ENCODE measurements at places on chromosomes 1 and 21.

- DNase-seq: no peak
Measured at GRCh38 chr21:46666941-46667740, 31.7 kb downstream of the PRMT2 start.

- no peak for DNase-seq
Measured at GRCh38 chr1:168921629-168922028, 184.9 kb upstream of the ATP1B1 start.

DNA sequence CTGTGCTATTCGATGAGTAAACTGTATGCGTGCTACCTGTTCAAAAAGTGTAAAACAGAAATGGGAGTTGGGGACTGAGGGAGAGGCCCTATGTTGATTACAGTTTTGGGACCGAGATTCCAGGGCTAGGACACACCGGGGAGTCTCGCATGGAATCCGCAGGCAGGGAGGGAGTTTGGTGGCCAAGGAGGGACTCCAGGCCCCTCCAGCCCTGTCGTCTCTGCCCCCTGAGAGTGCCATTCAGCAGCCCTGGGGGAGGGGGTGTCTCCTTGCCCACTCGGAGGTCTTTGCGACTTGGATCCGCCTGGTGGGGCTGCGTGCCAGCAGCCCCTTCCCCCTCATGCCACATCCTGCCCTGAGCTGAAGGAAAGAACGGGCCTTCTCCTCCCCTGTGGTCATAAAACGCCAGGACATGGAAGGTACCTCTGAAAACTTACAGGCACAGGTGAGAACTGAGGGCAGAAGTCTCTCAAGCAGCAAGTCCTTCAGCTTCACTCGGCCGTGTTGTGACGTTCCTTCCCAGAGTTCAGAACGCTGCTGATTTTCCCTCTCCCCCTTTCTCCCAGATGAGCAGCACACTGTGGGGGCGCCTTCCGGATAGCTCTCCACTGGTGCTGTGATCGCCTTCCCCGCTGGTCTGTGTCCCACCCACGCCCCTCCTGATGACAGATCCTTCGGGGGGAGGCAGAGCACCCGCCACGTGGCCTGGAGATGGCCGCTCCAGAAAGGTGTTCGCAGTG lies 141.4 kb downstream of the PEX14 start:
- DNase-seq: no peak

DNA sequence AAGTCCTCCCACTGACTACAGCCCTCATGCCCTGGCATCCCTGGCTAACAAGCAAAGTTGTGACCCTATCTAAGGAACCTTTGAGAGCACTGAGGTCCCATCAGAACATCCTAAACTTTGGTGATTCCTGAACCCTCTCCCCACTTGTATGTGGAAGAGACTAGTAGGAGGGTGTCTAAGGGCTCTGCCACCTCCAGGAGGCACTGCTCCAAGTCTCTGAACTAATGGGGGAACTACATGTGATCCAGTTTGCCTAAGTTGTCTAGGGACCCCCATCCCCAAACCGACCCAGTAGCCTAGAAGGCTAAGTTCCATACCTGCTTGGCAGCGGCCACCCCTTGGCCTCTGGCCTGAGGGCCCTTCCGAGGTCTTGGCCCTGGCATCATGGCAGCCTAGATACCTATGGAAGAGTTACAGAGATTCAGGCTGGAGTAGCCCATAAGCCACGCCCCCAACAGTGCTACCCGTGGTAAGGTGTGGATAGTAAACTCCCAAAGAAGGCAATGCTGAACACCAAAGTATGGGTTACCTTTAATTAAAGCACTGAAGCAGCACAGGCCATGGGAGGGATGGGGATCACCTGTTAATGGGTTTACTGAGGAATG lies 1.7 kb downstream of the CC2D1B start:
- no peak for DNase-seq

GRCh38 chr1:160645386-160646130 lies 1.3 kb downstream of the SLAMF1 start:
- no peak for DNase-seq

DNA sequence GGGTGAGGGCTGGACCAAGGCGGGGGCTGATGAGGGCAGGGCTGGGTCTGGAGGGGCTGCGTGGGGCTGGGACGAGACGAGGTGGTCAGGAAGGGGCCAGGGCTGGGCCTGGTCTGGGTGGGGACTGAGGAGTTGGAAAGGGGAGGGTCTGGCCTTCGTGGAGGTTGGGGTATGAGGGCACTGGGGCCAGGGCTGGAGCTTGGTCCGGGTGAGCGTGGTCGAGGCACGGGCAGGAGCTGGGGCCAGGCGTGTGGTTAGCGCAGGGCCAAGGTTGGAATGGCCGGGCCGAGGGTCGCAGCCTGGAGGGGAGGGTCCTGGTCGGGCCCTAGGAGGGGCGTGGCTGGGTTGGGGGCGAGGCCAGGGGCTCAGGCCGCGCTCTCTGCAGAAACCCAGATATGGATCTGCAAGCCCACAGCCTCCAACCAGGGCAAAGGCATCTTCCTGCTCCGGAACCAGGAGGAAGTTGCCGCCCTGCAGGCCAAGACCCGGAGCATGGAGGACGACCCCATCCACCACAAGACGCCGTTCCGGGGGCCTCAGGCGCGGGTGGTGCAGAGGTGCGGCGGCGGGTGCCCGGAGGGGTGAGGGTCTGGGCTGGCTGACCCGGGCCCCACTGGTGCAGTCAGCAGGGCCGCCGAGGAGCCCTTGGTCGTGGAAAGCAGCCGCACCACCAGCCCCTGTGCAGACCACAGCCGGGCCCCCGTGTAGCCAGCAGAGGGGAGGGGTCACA lies 9.0 kb downstream of the TTLL10 start:
- DNase-seq: no peak

DNA sequence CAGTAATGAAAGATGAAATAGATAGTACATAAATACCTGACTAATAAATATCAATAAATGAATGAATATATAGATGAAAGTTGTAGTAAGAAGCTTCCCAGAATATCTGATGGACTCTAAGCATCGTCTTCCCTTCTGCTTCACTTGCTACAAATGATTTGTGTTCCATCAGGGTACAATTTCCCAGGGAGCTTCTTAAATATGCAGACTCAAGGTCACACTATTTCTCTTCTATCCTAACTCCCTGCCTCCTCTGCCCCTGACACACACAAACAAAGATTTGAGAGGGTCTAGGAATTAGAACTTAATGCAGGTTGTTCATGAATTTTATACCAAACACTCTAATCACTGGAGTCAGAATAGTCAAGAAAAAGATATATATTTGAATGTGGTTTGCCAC lies 415.9 kb upstream of the TMPRSS15 start:
- no peak for DNase-seq

GRCh38 chr1:92662048-92662447 lies 122.9 kb downstream of the EVI5 start:
- no peak for DNase-seq

DNA sequence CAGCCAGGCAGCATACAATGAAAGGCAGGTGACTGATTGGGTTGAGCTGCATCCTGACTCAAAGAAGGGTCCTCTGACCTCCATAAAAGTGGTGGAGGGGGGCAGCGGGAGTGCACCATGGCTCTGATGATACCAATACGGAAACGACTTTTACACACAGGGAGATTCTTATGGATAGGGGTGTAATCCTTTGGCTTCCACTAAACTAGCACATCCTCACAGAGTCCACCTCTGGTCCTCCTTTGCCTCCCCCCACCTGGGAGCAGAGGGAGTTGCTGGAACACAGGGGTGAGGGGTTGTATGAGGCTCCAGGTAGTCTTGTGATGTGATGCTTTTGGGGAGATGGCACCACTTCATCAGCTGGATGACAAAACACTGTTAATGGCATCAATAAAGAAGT lies 361.0 kb downstream of the BARHL2 start:
- DNase-seq: no peak

GRCh38 chr21:34836103-34836932 lies 167.5 kb downstream of the CLIC6 start:
- peak; percentile 67 for DNase-seq

- no peak for DNase-seq
Measured at GRCh38 chr1:31564606-31564989, 11.7 kb upstream of the TINAGL1 start.

DNA sequence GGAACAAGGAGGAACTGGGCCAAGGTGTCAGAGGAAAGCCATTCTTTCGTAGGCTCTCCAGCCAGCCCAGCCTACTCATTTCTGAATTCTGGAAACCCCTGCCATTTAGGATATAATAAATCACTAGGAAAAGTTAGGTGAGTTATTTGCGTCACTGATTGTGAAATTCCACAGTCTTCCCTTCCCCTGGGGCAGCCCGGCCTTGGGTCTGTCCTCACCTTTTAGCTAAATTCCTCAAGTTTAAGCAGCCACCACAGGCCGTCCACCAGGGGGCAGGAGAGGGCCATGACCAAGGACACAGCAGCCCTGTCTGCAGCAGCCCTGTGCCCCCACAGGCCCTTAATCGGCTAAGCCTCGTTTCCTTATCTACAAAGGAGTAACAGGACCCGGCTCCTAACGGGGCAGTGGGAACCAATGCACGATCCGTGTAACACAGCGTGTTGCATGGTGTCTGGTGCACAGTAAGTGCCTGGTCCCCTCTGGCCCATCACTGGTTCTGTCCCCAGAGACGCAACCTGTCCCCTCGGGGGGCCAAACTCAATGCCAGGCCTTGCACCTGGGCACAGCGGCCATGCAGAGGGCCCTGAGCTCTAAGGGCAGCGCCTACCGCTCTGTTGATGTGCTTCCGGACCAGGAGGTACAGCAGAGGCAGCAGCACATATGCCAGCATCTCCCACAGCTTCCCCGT lies 18.1 kb downstream of the GPR157 start:
- DNase-seq: peak; percentile 80

GRCh38 chr1:62012836-62013235 lies 181.8 kb upstream of the L1TD1 start:
- no peak for DNase-seq

DNA sequence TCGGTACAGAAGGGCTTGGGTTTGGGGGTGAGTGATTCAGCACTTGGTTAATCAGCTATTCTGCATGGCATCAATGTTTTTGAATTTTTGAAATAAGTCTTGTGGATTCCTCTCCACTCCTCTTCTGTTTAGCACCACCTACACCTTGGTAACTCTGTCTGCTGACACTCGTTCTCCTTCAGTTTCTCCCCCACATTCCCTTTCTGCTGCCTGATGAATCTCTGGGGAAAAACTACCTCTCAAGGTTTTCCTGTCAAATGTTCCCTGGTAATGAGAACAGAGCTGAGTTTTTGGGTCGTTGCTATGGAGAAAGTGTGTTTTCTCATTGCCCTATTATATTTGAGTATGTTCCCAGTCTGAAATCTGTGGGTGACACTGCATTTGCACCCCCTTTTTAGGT lies 108.2 kb downstream of the GABPA start:
- no peak for DNase-seq

DNA sequence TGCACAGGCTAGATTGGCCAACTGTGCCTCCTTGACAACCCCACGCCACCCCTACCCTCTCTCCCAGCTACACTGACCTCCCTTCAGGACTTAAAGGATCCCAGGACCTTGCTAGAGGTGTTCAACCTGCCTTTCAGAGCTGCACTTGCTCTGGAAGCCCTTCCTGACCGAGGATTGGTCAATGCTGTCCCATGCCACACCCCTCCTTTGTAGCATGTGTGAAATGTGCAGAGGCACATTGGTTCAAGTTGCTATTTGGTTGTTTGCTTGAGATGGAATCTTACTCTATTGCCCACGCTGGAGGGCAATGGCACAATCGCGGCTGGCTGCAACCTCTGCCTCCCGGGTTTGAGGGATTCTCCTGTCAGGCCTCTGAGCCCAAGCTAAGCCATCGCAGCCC lies 21.8 kb downstream of the ACTA1 start:
- DNase-seq: no peak

DNA sequence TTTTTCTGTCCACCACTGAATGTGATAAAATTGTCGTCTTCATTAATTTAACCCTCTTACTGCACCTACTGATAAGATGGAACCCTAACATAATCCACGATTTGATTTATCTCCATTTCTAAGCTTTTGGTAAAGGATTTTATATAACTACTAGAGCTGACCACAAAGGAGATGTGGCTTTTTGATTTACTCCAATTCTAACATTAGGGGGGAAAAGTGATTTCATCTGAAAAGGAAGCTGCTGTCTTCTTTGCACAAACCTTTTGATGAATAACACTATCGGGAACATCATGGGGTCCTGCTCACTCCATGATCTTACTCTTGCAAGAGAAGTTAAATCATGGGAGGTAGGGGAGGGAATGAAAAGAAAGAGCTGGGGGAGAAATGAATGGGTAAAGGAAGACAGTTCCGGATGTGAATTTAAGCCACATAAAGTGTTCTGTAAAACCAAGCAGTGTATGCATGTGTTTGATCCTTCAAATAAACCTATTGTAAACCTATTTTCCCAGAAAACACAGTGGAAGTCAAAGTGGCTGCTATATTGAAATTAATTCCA lies 161.8 kb downstream of the GABPA start:
- no peak for DNase-seq

DNA sequence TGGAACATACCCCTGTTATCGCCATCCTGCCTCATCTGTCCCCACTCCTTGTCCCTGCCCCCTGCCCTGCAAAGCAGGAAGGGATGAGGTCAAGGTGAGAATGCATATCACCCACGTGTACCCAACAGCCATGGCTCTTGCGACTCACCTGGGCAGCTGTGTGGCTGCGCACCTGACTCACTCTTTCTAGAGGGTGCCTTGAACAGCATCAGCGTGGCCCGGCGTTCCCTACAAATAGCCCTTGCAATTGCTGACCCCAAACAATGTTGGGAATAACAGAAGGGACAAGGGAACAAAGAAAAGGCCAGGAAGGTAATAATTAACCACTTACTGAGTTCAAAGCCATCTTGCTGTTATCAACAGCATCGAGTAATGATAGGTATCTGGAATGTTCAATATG lies 10.2 kb downstream of the TMPRSS2 start:
- DNase-seq: no peak

GRCh38 chr21:32795802-32796559 lies 24.4 kb upstream of the PAXBP1 start:
- no peak for DNase-seq

DNA sequence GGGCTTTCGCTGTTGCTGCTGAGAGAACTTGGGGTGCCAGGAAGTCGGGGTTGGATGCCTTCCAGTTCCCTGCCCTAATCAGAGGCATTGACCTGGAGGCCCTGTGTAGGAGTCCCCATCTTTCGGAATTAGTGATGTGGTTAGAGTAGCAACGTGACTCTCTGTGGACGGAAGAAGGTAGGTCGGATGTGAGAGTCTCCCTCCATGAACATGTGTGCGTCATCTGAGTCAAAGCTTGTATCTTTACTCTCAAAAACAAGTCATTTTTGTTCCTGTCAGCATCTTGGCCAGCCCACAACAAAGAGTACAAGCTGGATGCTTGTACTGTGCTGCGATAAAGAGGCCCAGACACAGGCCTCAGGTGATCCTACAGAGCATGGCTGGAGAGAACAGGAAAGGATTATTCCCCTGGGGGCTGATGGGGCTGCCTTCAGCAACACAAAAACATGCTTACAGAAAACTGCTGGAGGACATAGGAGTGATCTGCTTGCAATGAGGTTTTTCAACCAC lies 31.0 kb upstream of the IL10 start:
- peak; percentile 85 for DNase-seq

- no peak for DNase-seq
Measured at GRCh38 chr1:211695135-211695816, 19.9 kb upstream of the NEK2 start.

DNA sequence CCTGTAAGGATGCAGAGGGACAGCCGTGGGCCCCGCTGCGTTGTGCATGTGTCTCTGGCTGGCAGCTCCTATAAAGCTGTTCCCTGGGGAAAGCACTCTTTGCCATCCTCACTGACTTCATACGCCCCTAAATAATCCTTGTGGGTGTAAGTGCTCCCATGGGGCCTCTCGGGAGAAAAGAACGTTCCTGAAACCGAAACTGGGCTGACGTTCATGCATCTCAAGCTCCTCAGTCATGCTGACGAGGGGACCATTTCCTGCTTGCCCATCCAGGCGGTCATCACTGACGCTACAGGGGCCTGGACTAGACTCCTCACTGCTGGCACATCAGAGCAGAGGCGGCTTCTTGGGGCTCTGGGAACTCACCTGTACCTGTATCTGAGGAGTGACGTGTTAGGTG lies 73.1 kb upstream of the USP24 start:
- no peak for DNase-seq
